ENCODE measurements at places on chromosomes 12 and 14. TPM values are rescaled to one million over a fixed set of nuclear protein-coding genes. Genes with fewer than 3 reads are reported as not detected.

GRCh38 chr12:108806346-108806745, 51.0 kb downstream of the SSH1 start:
- H3K36me3 ChIP-seq = peaks cover 66% of the 10 kb centered on the region
- H3K4me1 ChIP-seq = peaks cover 5% of the 10 kb centered on the region
- H3K27ac ChIP-seq = peak overlapping the region; percentile 38

DNA sequence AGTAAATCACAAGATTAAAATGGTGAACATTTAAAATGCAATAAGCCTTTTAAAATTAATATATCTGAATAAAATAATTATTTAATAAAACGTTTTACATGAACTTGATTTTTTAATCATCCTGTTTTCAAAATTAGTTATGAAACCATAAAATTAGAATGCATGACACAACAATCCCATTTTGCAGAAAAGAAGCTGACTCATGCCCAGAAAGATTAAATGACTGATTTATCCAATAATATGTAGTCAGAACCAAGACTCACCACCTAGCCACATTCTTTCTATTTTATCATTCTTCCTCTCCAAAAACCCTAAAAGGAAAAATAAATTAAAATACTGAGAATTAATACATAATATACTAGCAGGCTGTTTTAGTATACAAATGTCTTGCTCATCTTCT, 83.0 kb upstream of the LGR5 start:
- H3K4me1 ChIP-seq = peaks cover 2% of the 10 kb centered on the region
- H3K27ac ChIP-seq = no peak overlapping the region
- no peaks in the 10 kb centered on the region for H3K36me3 ChIP-seq
- H3K27me3 ChIP-seq = no peaks in the 10 kb centered on the region
- DNase-seq = no peak

The CCDC177 gene
- 5.8 TPM for total RNA-seq

DNA sequence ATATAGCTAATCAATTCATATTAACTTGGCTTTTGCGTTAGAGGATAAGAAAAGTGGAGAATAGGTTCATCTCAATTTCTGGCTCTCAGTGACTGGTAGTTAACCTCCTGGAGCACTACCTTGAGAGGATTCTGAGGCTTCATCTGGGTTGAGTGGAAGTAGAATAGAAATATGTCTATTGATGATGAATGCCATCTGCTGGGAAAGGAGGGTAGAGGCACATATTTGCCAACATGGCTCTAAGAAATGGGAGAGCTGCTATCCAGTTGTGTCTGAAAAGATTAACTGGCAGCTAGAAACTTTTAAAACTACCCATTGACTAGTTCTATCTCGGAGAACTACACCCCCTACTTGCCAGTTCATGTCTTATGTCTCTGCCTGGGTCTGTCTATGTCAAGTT, 530.1 kb downstream of the NRXN3 start:
- no peaks in the 10 kb centered on the region for H3K27me3 ChIP-seq
- H3K27ac ChIP-seq = no peak overlapping the region
- H3K4me1 ChIP-seq = peaks cover 15% of the 10 kb centered on the region
